ENCODE measurements at places on chromosomes 5 and 9.

- DNase-seq = no peak
Measured at GRCh38 chr5:53008751-53009150, 19.6 kb downstream of the ITGA2 start.

GRCh38 chr9:77276799-77277198, 99.5 kb downstream of the VPS13A start:
- no peak for DNase-seq

DNA sequence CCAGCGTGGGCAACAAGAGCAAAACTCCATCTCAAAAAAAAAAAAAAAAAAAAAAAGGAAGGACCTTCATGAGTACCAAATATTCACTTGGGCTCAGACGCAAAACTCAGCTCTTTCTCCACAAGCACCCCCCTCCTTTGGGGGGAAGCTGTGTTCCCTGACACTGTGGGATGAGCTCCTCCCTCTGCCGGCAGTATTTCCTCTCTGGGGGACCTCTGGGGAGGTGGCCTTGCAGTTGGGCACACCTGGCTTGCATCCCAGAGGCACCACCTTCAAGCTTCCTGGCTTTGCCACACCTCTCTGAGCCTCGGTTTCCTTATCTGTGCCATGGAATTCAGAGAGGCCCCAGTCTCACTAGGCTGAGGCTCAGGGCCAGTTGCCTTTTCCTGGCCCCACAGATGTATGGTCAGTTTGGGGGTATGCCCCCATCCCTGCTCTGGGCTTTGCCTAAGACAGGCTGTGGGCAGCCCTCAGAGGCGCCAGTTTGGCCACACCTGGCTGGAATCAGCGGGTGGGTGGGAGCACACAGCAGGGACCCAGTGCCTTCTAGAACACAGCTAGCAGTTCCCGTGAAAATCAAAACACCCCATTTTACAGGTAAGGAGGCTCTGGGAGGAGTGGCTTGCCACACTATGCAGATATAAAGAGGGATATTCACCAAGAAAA, 157.5 kb upstream of the IER5L start:
- no peak for DNase-seq

- no peak for DNase-seq
Measured at GRCh38 chr9:89538871-89539270, 41.0 kb upstream of the SEMA4D start.

GRCh38 chr5:7364226-7364875, 31.6 kb upstream of the ADCY2 start:
- DNase-seq = no peak

GRCh38 chr5:34485768-34486030, 170.4 kb upstream of the RAI14 start:
- DNase-seq = no peak

- no peak for DNase-seq
Measured at GRCh38 chr5:132230871-132231270, 3.2 kb upstream of the P4HA2 start.

GRCh38 chr9:4680173-4680525, 780 bp downstream of the CDC37L1 start:
- DNase-seq = no peak

DNA sequence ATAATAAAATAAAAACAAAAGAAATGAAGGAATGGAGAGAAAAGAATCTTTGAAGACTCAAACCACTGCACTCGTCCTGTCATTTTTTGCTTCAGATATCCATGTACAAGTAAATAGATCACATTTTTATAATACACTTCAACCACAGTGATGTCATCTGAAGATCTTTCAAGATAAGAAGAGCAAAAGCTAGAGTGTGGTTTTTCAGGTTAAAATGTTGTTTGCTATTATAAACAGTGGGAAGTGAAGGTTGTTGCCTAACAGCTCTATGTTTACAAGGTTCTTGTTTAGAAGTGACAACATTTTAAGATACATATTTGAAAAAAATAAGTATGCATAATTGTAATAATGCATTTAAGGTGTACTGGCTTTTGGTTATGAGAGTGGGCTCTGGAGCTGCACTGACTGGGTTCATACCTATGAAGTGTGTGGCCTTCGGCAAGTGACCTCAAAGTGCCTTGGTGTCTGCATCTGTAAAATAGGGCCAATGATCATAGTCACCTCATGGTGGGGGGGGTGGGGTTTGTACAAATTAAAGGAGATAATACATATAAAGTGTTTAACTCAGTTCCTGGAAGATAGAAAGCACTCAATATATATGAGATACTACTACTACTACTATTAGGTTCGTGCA, 45.5 kb upstream of the IL7R start:
- no peak for DNase-seq

GRCh38 chr9:123654218-123654993, 275.5 kb downstream of the DENND1A start:
- DNase-seq = no peak

DNA sequence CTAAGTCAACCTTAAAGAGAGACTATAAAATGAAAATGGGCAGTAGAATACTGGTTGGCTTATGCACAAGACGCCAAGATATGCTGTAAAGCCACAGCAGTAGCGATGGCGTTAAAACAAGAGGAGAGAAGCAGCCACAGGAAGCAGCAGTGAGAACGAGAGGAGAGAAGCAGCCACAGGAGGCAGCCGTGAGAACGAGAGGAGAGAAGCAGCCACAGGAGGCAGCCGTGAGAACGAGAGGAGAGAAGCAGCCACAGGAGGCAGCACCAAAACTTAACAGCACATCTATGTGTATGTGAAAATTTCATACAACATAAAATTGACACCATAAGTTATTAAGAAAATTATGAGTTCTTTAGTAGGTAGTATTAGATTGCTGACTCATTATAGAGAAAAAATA, 2318.6 kb upstream of the ACO1 start:
- DNase-seq = no peak

DNA sequence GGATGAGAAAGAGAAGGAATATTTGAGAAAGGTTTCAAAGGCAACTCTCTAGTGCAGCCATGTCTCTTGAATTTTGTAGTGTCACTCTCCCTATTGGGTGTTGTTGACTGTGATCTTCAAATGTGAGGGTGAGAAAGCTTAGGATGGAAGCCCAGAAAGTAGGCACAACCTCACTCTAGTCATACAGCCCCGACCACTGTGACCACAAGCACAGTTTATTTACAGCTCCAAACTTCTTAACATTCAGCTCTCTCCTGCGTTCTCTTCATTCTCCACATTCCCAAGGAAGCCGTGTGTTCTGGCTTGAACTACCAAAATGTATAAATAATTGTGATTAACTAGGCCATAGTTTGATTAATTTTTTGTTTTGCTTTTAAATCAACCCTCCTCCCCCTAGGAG, 542.9 kb downstream of the LRRC70 start:
- DNase-seq = no peak

DNA sequence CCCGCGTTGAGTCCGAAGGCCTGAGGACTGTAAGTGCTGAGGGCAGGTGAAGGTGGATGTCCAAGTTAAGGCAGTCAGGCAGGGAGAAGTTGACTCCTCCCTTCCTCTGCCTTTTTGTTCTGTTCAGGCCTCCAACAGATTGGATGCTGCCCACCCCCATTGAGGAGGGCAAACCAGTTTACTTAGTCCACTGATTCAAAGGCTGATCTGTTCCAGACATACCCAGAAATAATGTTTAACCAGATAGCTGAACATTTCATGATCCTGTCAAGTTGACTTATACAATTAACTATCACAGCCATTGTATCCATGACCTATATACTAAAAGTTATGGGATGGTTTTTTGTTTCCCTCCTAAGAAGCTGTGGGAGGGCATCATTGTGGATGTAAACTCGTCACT, 8.3 kb upstream of the TEX48 start:
- DNase-seq = no peak

DNA sequence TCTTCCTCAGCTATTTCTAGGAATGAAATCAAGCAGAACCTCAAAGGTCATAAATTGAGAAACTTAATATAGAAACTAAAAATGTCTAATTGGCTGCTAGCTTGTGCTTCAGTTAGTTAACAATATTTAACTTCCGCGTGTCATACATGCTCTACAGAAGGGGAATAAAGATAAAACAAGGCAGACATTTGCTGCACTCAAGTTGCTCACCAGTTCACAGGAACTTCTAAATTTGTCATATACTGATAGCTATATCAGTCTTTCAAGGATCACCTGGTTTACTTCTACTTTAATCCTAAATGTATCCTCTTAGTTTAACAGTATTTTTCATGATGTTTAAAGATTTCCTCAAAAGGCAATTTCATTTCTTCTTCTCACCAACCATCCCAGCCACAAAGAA, 8.4 kb downstream of the CCNH start:
- DNase-seq = no peak

GRCh38 chr9:130128251-130128650, 44.0 kb upstream of the NCS1 start:
- DNase-seq = no peak

DNA sequence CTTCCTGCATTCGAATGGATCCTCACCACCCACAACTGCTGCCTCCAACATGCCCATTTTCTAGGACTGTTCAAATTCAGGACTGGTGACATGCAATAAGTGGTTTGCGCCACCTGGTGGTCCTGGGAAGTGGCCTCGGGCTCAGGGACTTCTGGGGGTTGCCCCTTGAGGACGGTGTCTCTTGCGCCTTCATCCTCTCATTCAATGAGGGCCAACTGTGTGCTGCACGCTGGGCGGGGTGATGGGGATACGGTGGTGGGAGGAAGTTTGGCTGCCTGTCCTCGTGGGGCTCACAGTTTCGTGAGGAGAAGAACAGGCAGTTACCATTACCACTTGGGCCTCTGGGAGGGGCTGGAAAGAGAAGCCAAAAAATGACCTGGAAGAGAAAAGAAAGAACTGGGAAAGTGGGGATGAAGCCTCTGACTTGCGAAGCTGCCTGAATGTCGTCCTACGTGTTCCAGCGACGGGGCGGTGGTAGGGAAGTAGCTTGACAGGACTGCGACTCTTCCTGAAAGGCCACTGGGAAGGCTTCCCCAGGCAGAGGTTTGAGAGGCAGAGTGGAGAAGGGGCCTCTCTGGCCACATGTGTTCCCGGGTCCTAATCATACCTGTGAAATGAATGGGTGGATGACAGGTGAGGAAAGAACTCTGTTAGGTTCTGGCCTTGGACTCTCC, 49.0 kb downstream of the PSD2 start:
- peak; percentile 19 for DNase-seq

- DNase-seq = no peak
Measured at GRCh38 chr5:172658961-172659501, 18.0 kb downstream of the NEURL1B start.

DNA sequence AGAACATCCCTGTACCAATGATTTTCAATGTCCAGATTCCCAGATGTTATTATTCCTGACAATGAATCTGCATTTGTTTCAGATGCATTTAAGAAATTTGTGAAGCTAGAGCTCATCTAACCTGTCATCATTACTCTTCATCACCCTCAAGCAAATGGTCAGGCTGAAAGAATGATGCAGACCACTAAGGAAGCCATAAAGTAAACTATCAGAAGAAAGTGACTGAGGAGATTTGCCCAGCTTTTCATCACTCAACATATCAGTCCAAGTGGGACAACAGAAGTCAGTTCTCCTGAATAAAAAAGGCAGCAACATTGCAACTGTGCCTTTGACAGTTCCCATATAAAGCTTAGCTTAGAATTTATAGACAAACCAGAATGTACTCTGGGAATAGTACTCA, 419.9 kb downstream of the PDE4D start:
- DNase-seq = peak; percentile 36

DNA sequence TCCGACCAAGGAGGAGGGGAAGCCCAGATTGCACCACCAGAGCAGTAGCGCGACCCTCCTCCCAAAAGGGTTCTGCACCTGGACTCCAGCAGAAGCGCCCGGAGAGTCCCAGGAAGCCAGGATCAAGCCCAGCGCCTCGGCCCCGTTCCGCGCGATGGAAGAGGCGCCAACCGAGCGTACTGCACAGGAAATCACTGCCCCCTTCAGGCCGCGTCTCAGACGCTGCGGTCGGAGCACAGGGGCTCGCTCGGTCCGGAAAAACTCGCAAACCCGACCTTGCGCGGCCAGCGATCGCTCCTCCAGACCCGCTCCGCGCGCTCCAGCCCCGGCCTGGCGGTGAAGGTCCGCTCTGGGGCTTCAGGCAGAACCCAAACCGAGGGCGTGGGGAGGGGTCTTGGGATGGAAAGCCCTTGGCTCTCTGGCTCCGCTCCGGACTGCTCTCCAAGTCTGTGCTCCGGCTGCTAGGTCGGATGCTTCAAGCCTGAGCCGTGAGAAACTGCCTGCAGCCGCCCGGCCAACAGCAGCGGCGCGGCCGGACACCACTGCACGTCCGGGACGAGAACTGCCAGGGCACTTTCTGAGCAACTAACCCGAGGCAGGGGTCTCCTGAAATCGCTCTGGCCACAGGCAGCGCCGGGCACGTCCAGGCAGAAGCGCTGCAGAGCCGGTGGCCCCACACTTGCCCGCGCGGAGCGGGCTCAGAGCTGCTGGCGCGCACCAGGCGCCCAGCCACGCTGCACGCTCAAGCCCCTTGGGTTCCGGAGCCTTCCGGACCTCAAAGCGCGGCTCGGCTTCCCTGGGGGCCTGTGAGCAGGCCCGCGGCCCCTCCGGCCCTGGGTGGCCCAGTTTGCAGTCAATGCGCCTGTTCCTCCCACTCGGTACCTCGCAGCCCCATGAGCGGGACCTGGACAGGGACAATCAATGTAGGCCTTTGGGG, 1.3 kb downstream of the GABBR2 start:
- DNase-seq = peak; percentile 43

DNA sequence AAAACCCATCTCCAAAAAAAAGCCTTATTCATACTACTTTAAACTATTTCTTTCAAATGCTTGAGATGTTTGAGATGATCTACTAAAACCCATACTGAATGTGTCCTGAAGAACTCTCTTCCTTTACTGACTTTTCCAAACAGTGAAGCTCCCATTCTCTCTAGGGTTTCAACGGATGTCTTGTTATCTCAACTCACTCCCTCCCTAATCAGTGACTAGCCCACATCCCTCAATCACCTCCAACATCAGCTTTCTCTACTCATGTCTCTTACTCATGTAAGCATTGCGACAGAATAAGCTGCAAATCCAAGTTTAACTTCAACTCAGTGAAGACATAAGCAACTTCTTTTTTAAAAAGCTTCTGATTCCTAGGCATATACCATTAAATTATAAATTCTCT, 42.1 kb downstream of the WDR41 start:
- DNase-seq = no peak

DNA sequence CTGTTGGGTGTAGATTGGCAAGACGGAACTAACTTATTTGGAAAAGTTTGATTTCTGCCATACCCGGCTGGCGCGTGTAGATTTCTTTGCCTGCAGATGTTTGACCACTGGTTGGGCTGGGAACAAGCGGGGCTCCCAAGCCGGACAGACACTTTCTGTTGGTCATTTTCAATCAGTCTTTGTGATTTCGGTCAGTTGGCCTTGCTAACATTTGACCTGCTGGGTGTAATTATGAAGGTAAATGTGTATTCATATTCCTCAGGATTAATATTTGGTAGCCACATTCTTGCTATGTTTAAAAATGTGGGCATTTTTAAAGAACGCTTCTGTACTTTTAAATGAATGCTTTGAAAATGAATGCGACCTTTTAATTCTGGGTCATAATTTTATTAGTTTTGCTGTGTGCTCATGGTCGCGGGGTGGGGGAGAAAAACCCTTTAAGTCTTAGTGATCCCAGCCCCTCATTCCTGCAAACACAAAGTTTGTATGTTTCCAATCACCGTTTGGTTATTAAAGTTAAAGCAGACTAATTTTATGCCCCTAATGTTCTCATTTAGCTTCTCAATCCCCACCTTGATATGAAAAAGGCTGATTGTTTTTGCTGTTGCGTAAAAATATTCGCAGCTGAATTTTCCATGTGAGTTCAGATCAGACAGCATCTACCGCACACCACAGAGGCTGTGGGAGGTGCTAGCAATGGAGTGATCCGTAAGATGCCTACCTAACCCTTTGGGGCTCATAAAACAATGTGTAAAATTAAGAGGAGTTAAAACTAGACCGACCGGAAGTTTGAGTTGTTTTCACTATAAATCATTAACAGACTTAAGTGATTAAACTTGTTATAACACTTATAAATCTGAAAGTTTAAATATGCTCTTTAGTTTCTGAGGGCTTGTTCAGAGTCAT, 1.5 kb downstream of the RASGRF2 start:
- DNase-seq = no peak

All from skeletal muscle cell (primary cell).